Inflammatory macrophage treated with lipopolysaccharide for 4 hours (primary cell): ENCODE measurements at places on chromosomes 5 and 9.

DNA sequence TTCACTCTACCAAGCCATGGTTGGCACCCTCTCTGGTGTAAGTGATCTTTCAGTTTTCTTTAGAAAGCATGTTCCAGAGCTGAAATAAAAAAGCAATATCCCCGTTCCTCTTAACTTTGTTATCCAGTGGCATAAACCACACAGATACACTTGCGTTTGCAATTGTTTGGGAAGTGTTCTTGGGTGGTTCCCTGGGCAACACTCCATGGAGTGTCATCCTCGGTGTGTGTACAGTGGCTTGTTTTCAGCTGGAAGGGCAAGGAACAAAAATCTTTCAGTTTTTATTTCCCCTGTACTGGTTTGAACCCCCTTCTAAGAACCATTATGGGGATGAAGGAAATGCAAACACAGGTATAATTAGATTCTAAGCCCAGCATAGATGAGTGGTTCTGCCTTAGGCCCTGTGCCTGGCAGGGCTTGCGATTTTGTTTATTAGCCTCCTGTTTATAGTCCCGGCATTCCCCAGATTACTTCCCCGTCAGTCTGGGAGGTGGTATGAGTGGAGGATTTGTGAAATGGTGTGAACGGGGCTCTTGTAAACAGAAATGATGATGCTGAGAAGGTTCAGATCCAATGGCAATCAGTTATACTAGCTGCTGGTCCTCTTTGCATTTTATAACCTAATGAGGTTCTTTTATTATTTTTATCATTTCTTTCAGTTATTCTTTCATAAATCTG, 76.0 kb upstream of the CD180 start:
- no peak for DNase-seq

DNA sequence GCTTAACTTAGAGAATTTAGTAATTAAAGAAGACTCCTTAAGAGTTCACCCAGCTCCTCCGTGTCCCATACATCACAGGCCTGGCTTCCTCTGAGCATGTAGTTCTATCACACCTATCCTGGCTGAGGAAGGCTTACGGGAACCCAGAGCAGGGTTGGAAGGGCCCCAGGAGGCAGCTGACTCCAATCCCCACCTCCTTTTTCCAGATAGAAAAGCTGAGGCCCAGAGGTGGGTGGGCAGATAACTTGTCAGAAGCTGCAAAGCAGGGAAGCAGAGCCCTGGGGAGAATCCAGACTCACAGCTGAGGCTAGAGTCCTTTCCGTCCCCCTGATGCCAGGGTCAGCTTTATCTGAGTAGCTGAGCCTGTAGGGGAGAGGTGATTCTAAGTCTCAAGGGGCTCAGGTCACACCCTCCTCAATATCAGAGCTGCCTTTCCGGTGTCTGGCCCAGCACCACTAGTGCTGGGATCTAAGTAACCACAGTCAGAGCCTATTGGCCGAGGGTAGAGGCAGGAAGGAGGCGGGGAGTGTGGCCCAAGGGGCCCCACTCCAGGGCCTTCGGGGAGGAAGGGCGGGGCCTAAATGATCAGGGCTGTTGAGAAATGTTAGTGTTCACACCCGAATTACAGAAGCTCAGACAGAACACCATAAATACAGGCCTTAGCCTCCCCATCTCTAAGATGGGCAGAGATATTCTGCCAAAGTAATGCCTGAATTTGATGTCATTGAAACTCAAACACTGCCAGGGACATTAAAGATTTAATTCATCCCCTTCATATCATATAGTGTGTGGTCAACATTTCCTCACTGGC, 9.9 kb downstream of the CCDC69 start:
- peak; percentile 96 for DNase-seq

GRCh38 chr5:116922532-116922931, 347.9 kb upstream of the SEMA6A start:
- DNase-seq = no peak

GRCh38 chr9:16207161-16207560, 654.3 kb downstream of the CCDC171 start:
- no peak for DNase-seq

GRCh38 chr5:42894057-42894456, 82.4 kb upstream of the SELENOP start:
- no peak for DNase-seq

DNA sequence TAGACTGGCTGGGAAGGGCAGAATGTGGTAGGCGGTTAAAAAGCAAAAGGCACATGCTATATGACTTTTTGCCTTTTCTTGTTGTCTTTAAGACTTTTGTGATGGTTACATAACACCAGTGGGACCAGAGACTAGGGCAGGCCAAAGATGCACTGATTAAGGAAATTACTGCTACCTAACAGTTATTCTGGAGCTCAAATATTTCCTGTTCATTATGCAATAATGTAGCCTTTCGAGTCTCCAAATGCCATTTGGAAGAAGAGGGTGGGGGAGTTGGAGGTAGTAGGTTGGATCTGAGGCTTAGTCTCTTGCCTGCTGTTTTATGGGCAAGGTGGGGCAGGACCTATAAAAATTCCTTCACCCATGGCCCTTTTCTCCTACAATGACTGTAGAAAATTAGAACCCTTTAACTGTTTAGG, 51.7 kb downstream of the SH3GL2 start:
- DNase-seq = no peak

DNA sequence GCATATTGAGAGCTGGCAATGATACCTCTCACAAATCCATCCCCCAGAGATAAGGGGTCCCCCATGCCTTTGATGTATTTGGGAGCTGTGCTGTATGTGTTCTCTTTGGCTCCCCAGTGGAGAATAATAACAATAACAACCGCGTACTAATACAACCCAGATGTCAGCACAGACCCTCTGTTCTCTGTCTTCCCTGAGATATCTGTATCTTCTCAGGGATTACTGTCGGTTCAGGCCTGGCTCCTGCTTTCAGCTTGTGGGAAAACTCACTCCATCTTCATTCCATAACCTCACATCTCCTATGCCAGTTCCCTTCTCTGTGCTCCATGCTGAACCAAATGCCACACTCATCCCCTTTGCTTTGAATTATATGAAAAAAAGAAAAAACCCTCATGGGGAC, 76.2 kb downstream of the TMC1 start:
- no peak for DNase-seq

DNA sequence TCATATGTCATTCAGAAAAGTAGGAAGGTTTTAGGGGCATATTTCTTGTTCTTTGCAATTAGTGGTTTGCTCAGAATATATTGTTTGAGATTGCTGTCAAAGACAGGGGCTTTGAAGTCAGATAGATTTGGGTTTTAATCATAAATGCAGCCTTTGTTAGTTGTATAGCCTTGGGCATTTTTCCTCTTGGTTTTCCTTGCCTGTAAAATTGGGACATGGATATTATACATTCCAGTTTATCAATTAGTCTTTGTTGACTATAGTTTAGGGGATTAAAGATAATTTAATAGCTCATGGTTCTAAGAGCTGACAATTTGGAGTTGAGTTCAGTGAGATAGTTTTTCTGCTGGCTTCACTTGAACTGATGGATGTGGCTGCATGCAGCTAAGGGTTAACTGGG, 88.9 kb downstream of the DMAC1 start:
- no peak for DNase-seq

DNA sequence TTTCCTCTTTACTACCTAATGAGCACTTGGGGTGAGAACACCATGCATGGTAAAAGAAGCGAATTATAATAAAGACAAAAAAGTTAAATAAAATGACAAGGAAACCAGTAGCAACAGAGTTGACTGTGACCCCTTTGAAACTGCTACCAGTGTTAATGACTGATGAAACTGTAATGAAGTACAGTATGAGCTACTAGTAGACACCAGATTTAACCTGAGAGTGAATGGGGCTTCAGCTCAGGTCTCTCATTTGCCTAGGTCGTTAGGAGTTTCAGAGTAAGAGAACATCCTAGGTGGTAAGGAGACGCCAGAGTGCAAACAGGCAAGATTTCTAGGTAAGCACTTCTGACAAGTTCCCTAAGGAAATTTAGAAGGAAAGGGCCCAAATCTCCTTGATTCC, 346.4 kb downstream of the BNC2 start:
- no peak for DNase-seq

GRCh38 chr9:18778846-18779245, 254.2 kb downstream of the SAXO1 start:
- no peak for DNase-seq

DNA sequence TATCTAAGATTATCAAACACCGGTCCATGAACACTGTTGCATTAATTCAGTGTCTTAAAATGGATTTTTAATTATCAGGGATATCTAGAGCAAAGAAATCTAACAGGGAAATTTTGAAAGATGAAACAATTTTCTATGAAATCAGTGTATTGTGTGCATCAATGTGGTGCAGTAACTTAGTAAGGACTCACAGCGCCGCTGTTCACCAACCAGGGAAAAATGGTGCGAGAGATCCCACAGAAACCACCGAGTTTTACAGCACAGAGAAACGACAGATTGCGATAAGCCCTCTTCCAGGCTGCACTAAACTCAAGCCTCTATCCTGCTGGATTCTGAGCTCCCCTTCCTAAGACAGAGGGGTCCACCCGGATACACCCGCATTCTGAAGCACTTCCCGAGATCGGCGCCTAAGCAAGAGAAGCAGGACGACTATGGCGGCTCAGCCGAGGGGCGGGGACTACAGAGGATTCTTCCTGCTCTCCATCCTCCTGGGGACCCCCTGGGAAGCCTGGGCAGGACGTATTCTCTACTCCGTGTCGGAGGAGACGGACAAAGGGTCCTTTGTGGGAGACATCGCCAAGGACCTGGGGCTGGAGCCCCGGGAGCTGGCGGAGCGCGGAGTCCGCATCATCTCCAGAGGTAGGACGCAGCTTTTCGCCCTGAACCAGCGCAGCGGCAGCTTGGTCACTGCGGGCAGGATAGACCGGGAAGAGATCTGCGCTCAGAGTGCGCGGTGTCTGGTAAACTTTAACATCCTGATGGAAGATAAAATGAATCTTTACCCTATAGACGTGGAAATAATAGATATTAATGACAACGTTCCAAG, at the start of gene PCDHGA7:
PCDHGA7 (plus strand) TSS at position 274 of the 826 bp plus-strand sequence; CDS start at position 432, 158 bp downstream.
- DNase-seq = no peak

DNA sequence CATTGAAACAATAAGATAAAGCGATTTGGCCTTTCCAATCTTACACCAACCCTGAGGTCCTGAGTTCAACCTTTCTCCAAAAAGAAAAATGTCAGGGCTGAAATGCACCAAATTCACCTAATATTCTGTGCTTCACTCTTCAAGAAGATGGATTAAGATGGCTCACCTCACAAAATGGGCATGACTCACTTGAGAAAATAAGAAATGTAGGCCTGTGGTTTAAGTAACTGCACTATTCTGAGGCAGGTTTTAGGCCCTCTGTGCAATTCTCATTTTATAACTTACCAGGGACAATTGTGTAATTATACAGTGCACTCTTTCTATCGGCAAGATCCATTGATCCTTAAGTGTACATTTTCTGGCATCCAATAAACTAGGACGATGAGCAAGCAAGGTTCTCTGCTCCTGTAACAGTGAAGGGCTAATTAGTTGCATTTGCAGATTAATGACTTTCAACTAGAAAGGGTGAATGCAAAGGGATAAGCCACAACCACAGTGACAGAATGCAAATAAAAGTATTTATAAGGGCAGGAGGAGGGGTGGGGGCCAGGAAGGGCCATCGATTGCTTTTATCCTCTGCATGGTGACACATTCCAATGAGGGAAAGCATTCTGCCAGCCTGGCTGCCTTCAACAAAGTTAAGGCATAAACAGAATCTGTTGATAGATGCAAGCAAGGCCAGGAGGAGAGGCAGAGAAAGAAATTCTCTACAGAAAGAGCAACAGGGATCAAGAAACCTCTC, 214.5 kb downstream of the CAAP1 start:
- DNase-seq = no peak

GRCh38 chr9:136062657-136063439, 32.2 kb downstream of the NACC2 start:
- no peak for DNase-seq

DNA sequence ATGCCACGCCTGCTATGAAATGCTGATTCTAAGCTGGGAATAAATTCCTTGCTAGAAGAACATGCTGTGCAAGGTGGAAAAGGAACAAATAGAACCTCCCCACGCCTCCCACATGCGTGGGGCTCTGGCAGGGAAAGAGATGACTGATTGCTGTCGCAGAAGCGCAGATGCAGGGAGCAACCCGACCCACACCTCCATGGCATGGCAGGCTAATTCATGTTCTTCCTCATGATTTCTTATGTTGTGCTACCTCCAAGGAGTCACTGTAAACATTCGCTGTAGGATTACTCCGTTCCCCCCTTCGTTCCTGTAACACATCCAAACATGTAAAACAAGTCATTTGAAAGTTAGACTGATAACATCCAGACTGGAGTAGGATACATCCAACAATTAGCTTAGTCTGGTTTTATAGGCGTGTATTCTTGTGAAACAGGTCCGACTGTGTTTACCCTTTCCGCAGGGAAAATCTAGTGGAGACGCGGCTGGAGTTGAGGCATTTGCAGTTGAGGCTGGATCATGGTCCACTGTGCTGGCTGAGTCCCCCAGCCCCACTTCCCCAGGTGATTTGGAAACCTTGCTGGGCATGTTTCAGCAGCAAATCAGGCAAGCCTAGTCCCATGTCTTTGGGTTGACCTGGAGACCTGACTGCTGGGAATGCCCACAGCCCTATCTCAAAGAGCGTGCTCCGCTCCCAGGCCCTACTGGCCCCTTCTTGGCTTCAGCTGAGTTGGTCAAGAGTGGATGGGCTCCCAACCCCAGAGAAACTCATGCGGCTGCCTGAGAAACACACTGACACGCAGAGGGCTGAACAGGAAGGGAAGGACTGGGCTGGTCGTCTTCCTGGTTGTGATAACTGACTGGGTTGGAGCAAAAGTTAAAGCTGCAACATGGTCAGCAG, 24.8 kb upstream of the ANKRD33B start:
- DNase-seq = no peak

DNA sequence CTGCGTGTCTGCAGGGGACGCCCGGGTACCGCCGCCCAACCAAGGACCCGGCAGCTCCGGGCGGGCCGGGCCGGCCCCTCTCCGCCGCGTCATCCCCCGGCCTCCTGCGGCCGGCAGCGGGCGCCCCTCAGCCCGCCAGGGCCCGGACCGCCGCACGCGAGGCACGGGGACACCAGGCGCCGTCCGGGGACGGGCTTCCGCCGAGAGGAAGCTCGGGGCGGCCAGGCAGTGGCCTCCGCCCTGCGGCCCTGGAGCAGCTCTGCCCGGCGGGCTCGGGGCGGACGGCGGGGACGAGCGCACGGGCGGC, 373 bp downstream of the FBXW5 start:
- DNase-seq = peak; percentile 72

- DNase-seq = no peak
Measured at GRCh38 chr9:21796768-21797167, 5.7 kb upstream of the MTAP start.

DNA sequence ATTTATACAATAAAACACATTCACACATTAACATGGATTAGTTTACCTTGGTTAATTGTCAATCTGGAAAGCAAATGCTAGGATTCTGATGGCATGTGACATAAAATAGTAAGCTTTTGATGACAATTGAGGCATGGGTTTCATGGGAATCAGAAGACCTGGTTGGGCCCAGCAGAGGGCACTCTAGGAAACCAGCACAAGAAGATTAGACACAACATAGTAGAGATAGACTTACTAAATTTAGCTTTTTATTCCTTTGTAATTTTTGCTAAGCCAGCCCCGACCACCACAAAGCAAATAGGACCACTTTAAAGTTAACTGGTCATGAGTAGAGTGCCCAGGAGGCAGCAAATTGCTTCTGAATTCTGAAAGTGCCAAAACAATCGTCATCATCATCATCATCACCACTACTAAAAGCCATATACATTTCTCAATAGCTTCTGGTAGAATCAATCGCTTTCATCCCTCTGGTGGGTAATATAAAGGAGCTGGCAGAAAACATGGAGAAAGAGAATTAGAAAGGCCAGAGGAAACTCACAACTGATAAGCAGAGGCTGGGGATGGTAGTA, 163.2 kb downstream of the ARRDC3 start:
- peak; percentile 20 for DNase-seq
